ENCODE measurements at places on chromosomes 1 and 21. TPM values are rescaled to one million over a fixed set of nuclear protein-coding genes. Genes with fewer than 3 reads are reported as not detected.

GRCh38 chr1:3943806-3944577, 43.9 kb upstream of the C1orf174 start:
- no peak for DNase-seq

DNA sequence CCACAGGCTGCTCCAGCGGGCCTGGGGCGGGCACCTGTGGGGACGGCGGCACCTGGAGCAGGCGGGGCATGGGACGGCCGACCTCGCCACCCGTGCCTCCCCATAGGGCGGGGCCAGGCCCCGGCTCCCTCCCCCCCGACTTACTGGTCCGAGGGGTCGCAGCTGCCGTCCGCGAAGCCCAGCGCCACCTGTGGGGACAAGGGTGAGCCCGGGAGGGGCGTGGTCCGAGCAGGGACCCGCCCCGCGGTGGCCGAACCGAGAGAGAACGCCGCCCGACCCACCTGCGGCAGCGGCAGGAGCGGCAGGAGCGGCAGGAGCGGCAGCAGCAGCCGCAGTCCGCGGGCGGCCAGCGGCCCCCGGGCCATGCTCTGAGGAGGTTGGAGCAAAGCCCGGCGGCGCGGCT, at the start of gene TMEM52:
TSS of gene TMEM52 (minus strand) at position 379 of the 403 bp plus-strand sequence. CDS start at position 365, 14 bp downstream.
- DNase-seq = no peak

ZNF684 gene
- 5.7 TPM for polyA plus RNA-seq

GBP7 gene
- polyA plus RNA-seq = 0.11 TPM

DNA sequence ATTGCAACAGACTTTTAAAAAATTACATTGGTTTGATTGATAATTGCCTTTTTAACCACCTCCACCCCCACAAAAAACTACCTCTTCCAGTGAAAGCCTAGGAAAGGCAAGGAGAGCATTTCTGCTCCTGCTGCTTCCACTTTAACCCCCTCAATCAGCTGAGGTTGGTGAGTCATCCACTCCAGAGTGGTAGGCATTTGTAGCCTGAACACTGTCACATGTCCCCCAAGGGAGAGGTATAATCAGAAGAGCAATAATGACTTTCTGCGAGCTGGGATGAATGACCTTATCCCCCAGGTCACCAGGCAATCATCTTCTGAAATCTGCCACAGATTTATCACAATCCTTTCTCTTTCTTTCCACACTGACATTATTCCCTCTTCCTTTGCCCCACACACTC, 126.6 kb upstream of the CAMK1G start:
- no peak for DNase-seq

- DNase-seq = no peak
Observed at GRCh38 chr21:40270047-40270446, 402.8 kb downstream of the PCP4 start.

DNA sequence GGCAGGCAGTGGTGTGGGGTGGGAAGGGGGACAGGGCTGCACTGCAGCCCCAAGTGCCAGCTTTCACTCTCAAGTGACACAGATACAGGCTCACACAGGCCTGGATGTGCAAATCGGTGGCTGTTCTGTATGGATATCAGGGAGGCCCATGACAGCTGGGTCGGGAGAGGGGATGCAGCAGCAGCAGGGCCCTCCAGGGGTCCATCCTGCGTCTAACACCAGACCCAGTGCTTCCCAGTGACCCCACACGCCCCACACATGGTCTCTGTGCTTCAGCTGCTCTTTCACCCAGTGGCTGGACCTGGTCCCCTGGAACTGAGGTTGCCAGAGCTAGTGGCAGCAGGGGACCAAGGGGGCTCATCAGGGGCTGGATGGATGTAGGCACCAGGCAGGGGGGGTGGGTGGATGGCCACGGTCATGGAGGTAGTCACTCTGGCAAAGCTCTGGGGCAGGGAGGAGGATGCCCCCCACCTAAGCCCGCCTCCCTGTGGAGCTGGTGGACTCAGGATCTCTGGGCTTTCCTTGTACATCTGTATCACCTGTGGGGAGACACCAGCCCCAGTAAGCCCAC, 13.9 kb downstream of the BTBD19 start:
- DNase-seq = no peak
